Uterus (tissue), 4 donors: ENCODE measurements at places on chromosomes 5 and 9.

DNA sequence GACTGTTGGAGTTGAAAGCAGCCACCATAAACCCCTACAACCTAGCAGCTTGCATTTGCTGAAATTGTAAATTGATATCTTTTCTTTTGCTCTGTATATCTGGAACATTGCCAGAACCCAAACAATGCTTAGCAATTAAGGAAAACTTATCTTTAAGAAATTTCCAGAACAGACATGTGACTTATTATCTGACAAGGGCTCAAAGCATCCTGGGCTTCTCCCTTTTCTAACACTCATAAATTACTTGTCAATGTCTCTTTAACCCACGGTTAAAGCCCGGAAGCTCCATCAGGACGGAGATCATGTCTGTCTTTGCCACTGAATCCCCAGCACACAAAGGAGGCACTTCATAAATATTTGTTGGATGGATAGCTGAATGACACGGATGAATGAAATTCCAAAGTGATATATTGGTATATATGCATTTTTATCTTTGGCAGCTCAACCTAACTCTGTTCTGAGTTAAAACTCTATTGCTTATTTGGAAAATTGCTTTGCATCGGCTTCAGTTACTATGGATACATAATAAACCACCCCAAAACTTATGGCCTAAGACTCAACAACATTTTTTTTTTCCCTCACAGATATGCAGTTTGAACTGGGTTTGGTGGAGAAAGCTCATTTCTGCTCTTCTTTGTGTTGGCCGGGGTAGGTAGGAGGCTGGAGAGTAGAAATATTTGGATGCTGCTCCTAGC is 103.1 kb upstream of the CLINT1 start:
- no peak for DNase-seq

GRCh38 chr5:43043400-43043756 is 3.3 kb upstream of the ANXA2R start:
- DNase-seq = no peak

DNA sequence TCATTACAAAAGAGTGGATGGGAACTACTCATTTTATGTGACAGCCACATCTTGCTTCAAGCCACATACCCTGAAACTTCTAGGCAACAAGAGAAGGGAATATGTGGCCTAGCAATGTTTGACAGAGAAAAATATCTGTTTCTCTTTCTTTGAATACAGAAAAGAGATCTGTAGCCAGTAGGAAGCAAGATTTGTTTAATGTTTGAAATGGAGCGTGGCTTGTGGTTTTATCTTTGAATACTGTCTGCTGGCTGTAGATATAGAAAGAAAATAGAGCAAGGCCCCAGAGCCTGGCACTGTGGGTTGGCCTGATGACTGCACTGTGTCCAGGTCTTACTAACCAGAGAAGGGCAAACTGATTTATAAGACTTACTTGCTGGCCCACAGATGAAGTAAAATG is 133.8 kb downstream of the ARHGEF28 start:
- no peak for DNase-seq

GRCh38 chr5:111511174-111511830 is 1.0 kb downstream of the STARD4 start:
- DNase-seq = no peak

DNA sequence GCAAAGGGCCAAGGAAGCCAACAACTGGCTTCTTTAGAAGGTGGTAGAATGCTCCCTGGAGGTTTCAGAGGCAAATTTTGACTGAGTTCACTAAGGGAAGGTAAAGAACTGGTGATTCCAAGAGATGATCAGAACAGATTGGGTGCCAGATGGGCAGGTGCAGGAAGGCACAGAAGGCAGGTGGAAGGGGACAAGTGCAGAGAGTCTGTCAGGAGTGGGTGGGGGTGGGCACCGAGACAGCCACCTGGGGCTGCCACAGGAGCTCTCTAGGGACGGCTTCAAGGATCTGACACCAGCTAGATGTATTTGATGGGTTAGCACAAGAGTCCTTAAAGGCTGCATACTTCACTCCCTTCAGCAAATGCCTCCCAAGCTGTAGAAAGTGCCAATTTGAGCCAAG is 207.3 kb downstream of the PTTG1 start:
- DNase-seq = no peak

- DNase-seq = no peak
These were observed 5.5 kb downstream of the EPB41L4A start for GRCh38 chr5:112413611-112414010.

GRCh38 chr5:113122053-113122452 is 145.5 kb downstream of the DCP2 start:
- no peak for DNase-seq

DNA sequence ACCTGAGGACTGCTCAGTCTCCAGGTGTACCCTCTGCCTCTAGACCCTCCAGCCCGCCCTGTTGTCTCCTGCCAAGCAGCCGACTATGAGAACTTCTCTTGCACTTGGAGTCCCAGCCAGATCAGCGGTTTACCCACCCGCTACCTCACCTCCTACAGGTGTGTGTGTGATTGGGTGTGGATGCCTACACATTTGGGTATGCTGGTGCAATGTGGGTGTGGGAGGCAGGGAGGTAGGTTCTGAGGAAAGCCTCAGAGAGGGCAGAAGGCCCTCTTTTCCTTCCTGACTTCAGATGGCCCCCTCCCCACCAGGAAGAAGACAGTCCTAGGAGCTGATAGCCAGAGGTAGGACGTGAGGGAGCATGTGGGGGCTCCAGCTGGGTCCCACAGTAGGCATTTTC is 5.0 kb downstream of the IL11RA start:
- DNase-seq = no peak

DNA sequence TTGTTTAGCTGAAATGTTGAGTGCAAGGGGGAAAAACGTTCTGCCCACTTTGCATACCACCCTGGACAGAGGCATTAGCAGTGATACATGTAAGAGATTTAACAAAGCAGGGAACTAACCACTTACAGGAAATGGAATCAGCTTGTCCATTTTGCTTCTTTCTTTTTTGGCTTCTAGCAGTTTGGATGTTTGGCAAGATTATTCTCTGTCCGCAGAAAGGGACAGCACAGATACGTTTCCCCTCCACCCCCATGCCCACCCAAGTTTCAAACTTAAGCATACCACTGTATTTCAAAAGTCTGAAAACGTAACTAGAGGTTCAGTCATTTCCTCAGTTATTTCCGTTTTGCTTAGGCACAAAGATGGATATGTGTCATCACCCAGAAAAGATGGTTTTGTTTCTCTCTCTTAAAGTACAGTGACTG is 118.4 kb downstream of the GDNF start:
- DNase-seq = no peak

GRCh38 chr5:132480546-132480892 is 10.1 kb downstream of the IRF1 start:
- no peak for DNase-seq

GRCh38 chr9:121798941-121799340 is 147.5 kb downstream of the DAB2IP start:
- DNase-seq = no peak

DNA sequence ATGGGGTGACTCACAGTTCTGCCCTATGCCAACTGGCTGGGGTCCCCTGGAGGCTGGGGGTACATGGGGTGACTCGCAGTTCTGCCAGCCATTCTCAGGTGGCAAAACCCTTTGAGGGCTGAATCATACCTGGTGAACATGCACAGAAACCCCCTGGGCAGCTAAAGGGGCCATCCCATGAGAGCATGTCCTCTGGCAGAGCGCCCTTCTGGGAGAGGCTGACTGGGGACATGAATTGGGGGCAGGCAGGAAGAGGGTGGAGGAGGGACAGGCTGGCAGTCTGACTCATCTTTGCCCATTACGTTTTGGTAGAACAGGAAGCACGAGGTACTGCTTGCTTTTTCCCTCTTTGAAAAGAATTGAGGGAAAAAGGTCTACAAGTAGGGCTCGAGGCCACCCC is 16.7 kb downstream of the TRAF1 start:
- DNase-seq = no peak

DNA sequence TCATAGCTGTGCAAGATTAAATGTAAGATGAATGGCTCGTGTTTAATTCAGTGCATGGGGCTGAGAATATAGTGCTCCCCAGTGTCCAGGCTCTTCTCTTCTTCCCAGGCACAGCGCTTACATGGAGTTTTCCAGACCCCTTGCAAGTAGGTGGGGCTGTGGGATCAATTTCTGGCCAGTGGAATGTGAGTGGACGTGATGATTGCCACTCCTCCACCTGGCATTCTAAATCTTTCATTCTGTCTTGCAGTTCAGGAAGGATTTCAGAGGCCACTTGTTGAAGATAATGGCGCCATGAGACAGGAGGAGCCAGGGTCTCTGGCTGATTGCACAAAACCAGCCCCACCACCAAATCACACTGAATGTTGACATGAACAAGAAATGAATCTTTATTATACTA is 7.2 kb upstream of the PIP5K1B start:
- DNase-seq = no peak

- no peak for DNase-seq
These were observed 17.4 kb downstream of the LMNB1 start for GRCh38 chr5:126794157-126794828.

- DNase-seq = no peak
These were observed 7.1 kb upstream of the PCA3 start for GRCh38 chr9:76756941-76757673.

- DNase-seq = no peak
These were observed 141.4 kb downstream of the C5orf15 start for GRCh38 chr5:133827011-133827410.

DNA sequence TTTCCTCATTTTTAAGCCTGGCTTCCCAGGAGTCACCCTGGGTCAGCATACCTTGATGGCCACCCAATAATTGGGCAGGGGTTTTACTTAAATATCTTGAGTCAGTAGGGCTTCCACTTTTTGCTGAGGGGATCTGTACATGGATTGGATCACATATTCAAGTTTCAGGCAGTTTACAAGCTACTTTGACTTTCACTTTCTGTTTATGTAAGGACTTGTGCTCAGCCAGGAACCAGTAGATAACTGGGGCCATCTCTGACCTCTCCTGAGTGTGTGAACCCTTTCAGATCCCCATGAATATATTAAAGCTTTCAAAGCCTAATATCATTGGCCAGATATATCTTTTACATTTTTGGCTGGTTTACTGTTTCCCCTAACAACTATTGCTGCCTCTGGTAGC is 45.1 kb downstream of the SLCO6A1 start:
- DNase-seq = no peak

- DNase-seq = no peak
These were observed 57.5 kb upstream of the PAPPA start for GRCh38 chr9:116096046-116096445.

- no peak for DNase-seq
These were observed 2.1 kb downstream of the RIC1 start for GRCh38 chr9:5631026-5631425.

- no peak for DNase-seq
These were observed 39.6 kb upstream of the SAP30L start for GRCh38 chr5:154406231-154406630.

DNA sequence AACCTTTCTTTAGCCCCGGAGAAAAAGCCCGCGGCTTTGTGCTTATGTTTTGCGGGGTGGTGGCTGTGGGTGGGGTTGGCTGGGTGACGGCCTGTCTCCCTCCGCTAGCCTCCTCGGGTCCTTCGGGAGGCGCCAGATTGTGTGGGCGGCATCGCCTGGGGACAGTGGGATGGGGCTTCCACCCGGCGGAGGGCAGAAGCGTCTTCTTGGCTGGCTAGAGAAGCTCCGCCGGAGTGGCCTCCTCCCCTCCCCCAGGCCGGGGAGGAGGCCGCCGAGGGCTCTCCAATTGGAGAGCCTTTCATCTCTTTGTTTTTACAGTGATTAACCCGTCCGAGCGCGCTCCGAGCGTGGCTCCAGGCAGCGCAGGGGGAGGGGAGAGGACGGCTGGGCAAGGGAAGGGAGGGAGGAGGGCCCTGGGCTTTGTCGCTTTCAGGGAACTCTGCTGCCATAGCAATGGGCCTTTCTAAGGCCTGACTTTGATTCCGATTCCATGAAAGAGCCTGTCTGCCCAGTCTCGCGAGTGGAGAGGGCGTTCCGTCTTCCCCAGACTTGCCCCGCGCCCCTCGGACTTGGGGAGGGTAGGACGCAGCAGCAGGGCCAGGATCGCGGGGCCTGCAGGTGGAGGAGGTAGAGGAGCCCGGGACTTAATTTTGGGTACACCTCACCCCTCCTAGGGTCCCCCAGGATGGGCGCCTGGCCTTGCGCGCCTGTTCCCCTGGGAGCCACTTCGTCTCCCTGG is 36.7 kb upstream of the TIFAB start:
- DNase-seq = no peak

GRCh38 chr9:121189006-121189405 is 12.7 kb downstream of the RAB14 start:
- no peak for DNase-seq

DNA sequence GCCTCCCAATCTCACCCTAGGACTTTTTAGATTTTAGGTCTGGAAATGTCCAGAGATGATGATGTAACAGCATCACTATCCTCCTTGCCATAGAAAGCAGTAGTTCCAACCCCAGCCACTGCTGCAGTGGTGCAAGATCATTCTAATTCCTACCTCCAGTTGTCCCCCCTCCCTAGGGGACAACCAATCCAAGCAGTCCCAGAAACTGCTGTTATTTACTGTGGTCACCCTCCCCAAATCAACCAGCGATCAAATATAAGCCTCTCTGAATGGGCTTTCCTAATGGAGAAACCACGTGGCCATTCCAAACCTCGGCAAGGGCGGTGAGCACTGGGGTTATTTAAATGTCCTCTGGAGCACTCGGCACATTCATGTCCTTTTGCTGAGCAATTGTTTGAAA is 159.8 kb downstream of the SLF1 start:
- no peak for DNase-seq

DNA sequence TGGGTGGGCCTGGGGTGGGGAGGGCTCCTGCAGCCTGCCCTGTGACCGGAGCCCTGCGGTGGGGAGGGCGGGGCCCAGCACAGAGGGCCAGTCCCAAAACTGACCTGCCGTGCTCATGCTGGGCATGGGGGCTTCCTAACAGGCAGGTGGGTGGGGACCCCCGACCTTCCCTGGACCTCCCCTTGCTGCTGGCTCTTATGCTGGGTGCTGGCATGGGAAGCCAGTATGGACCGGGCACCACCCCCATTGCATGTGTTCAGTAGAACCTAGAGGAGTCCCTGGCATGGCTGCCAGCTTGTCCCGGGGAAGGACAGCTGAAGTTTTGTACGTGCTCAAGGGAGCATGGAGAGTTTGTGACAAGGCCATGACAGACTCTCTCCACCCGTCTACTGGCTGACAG is 37.1 kb downstream of the WNK2 start:
- DNase-seq = no peak

GRCh38 chr9:133982971-133983720 is 9.0 kb downstream of the VAV2 start:
- DNase-seq = no peak
